ENCODE measurements at places on chromosomes 11 and 22.
A peak's percentile ranks its signal among the peaks of the same experiment; 100 is the strongest.

DNA sequence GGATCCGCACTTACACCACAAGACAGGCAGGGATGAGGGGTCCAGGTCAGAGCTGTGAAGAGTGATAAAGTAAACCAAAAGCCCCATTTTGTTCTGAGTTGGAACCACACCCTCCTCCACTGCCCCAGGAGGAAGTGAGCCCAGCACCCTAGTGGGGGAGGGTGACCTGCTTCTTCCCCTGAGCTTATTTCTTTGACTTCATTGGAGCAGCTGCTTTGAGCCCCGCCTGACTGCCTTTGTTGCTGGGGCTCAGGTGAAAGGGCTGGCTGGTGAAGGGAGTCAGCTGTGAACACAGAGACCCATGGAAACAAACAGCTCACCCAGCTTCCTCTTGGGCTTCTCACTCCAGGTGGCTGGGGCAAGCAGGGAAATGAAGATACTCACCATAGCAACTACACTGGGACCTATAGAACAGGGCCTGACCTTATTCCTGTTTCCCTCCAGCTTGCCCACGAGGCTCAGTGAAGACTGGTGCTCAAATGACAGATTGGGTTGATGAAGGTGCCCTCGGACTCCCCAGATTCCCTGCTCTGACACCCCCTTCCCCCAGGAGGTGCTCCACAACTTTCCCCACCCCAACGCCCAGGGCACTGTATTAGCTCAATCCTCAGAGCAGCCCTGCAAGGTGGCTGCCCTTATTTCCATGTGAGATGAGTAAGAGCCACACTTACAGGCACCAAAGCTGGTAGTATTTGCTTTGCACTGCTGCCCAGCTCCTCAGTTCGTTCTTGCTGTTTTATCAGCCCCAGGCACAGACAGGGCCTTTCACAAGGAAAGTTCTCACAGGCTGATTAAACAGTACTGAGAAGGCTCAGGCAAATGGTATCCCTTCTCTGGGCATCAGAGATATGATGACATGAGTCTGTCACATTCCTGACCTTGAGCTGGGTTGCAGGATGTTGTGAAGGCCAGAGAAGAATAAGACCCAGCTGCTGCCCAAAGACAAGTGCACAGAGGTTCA, 2.4 kb downstream of the UCP2 start:
- DNase-seq, result no peak

DNA sequence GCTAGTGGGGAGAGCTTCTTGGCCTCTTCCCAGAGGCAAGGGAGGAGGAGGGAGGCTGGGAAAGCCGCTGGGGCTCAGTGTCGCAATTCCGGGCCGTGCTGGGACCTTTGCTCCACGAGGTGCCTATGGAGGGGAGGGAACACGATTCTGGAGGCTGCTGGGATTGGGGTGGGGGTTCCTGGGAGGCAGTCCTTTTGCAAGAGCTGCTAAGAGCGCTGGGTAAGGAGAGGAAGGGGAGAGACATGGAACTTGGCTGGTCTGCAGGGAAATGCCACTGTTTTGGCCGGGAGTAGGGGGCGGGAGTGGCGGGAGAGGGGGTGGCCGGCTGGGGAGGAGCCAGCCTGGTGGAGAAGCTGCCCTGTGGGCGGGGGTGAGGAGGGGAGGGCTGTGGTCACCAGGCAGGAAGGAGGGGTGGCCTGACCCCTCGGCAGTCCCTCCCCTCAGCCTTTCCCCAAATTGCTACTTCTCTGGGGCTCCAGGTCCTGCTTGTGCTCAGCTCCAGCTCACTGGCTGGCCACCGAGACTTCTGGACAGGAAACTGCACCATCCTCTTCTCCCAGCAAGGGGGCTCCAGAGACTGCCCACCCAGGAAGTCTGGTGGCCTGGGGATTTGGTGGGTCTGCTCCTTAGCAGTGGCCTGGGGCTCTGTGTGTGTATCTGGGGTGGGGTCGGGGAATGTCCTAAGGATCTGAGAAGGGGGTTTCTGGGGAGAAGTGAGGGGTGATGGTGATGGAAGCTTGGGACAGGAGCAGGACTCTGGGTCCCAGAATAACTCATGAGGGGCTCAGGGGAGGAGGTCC, at the start of gene NR1H3:
TSS of gene NR1H3 (plus strand) at position 480 of the 800 bp plus-strand sequence. CDS start 1,221 bp downstream, outside the sequence.
- peak; percentile 82 for DNase-seq

GRCh38 chr22:25193130-25193529, 6.5 kb upstream of the CRYBB3 start:
- DNase-seq, result no peak

DNA sequence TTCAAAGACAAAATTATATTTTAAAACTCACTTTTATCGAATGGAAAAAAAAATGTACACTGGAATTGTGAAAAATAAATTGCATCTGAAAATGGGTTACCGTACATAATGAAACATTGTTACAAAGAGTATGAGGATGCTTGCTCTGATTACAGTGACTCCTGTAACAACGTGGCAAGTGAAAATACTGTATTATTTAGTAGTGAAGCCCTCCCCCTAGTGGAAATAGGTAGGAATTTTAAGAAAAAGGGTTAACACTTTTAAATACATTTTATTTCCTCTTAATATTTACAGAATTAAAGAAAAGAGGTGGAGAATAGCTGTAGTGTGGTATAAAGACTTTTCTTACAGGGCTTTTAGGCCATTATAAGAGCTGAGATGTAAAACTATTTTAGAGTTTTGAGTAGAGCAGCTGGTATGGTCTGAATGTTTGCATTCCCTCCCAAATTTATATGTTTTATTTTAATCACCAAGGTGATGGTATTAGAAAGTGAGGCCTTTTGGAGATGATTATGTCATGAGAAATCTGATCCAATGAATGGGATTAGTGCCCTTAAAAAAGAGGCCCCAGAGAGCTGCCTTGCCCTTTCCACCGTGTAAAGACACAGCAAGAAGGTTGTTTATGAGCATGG, 25.2 kb downstream of the FAM76B start:
- peak; percentile 17 for DNase-seq

DNA sequence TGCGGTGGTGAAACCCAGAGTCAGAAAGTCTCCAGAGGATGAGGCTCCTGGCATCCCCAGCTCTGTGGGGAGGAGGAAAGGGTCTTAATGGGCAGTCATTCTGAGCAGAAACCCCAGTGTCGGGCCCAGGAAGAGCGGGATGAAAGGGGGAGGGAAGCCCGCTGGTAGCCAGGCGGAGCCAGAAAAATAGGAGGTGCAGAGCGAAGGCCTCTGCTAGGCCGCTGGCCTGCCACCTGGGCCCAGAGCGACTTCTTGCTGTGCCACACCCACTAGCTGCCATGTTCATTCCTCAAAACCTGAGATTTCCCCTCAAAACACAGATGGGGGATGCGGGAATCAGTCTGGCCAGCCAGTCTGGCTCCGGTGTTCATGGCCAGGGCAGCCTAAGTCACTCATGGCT, 650 bp upstream of the POU2AF3 start:
- no peak for DNase-seq

DNA sequence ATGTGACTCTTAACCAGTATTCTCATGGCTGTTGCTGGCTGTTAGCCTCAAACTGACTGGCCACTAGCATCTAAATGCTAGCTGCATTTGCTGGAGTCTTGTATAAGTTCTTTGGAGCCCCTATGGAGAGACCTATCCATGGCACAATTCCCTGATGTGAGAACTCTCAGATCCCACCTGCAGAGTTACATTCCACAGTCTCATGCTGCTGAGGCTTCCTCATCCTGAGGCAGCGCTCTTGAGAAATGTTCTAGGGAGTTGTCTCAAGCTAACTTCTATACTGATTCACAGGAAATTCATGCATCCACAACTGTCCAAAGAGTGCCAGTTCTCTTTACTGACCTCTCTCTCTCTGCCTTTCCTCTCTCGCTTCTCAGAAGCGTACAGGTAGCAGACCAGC, 218.0 kb upstream of the PITPNB start:
- DNase-seq, result no peak

DNA sequence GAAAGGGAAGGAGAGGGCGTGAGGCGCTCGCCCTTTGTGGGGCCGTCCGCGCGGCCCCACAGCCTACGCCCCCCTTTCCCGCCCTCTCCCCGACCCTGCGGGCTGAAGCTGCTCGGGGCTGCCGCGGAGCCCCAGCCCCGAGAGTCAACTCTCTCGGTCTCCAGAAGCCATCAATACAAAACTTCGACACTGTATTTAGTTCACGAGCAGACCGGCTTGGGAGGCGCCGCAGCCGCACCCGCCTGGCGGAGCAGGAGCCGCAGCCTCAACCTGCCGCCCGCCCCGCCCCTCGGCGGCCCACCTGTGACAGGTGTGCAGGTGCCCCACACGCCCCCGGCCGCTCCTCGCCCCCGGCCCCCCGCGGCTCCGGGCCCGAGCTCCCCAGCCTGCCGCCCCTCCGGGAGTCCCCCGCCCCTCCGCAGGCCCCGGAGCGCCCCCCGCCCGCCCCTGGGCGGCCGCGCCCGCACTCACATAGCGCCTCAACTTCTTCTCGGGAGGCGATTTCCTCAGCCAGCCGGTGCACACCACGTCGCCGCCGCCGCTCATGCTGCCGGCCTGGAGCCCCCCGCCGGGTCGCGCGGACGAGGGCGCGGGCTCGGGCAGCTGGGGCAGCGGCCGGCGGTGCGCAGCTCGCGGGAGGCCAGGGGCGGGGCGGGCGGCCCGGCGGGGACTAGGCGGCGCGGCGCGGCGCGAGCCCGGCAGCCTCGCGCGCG, at the start of gene GAB2:
TSS of gene GAB2 (minus strand) at position 646 of the 713 bp plus-strand sequence. CDS start at position 546, 100 bp downstream.
- DNase-seq, result no peak

DNA sequence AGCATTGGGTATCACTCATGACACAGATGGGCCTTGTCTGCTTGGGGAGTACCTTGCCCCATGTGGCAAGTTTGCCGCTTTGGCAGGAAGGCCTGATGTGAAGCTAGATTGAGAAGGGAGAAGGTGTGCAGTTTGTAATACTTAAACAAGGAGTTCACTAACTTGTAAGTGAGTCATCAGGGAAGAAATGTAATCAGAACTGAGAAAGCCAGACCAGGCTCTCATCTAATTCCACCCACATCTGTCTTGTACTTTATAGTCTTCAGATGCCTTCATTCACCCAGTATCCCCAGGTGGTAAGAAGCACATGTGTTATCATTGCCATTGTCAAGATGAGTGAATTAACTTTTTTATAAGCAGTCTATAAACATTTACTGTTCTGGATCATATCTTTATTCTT, 116.0 kb upstream of the DDI1 start:
- DNase-seq, result no peak

DNA sequence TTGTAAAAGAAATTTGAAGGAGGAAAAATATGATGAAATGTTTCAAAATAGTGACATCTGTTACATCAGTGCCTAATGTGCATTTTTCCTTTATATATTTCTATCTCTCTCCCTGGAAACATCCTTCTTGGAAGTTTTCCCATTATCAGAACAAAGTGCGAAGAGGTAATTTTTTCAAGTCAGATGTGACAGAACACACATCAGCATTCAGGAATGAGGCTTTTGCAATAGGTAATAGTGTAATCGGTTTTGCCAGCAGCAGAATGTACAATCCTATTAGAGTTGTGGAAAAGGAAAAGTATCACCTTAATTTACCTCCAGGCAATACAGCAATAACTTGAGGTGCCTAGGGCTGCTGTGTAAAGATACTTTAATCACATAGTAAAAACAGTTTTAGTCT, 275.8 kb downstream of the FAT3 start:
- DNase-seq, result no peak

DNA sequence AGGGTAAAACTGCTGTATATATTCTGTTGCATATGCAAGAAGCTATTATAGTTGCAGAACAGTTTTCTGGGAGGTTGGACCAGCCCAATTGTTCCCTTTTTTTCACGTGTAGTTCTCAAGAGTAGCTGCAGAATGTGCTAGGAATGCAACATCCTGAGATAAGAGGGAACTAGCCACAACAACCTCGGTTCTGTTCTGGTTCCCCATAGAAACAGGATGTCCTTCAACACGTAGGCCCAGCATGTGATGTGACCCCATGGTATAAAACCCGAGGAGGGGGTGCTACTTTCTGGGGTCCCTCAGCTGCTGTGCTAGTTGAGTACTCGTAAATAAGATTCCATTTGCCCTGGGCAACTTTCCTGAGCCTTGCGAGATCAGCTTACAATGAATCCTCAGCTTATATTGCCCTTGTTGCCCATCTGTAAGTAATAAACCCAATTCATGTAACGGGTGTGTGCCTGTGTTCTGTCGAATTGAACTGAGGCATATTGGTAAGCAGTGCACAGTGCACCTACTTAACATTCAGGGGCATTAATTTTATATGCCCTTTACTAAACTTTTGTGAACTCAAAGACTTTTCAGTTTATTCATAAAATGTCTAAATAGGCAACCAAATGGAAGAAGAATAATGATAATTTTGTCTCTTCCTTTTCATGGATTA, 23.0 kb upstream of the TRAF6 start:
- no peak for DNase-seq

DNA sequence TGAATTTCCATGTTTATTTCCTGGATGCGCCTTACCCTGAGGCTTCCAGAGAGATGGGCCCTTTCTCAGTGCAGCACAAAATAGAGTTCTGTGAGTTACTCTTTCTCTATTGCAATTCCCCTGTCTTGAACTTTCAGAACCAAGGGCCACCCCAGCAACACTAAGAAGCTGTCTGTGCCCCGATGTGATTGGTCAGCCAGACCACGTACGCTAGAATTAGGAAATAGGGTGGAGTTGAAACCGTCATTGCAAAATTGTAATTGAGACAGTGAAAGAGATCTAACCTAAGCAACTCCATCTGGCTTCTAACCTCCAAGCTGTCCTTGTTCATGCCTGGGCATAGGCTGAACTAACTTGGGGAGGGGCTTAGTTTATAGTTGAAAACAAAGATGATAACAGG, 981.3 kb downstream of the OPCML start:
- no peak for DNase-seq

- DNase-seq, result no peak
Measured at GRCh38 chr11:76197941-76198640, 8.2 kb downstream of the WNT11 start.

DNA sequence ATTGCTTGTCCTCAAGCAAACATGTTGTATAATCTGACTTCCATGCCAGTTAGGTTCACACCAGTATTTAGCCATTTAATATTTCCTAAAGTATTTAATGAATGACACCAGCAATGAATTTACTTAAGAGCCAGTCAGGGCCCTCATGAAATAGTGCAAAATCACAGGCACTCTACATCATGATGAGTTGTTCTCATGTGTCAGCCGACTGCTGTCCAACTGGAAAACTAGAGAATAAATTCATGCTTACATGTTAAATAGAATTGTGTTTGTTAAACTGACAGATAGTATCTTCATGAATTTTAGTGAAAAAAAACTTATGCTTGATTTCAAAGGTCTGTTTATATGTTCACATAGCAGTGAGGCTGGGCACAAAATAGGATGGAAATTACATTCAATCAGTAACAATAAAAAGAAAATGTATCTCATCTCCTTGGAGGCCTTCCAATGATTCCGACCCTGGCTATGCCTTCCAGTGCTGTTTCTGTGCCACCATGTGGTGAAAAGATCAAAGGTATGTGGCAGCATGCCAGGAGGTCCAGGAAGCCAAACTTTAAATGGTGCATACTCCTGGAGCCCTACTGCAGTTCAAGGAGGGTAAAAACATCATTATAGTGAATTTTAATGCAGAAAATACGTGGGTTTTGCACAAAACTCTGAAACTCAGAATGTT, 45.2 kb downstream of the CTSC start:
- DNase-seq, result no peak
